NK-92 treated with Interleukin-12 subunit alpha and Interleukin-12 subunit beta, amount 100 ng/mL, for 24 hours (cell line): ENCODE measurements at places on chromosomes 5 and 9.

GRCh38 chr5:151148583-151148982 lies 9.0 kb downstream of the ANXA6 start:
- DNase-seq, result no peak

DNA sequence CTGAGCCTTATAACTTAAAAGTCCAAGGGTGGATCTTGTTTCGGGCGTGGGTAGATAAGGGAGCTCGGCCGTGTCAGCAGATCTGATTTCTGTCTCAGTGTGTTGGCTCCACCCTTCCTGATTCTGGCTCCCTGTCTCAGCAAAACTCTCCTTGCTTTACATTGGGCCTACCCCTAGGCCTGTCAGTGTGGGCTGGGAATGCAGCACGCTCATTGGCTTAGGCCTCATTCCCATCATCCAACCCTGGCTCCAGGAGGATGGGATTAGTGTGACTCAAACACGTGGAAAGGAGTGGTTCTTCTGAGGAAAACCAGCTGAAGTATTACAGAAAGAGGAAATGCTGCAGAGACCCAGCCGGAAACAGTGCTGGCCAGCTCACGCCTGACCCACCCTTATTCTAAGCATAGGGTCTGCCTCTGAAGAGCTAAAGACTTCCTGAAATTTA lies 59.9 kb downstream of the ZFAND5 start:
- DNase-seq, result no peak

GRCh38 chr9:121868626-121869025 lies 217.2 kb downstream of the DAB2IP start:
- no peak for DNase-seq

- DNase-seq, result no peak
Measured at GRCh38 chr9:99121604-99122003, 16.7 kb downstream of the TGFBR1 start.

GRCh38 chr5:169831331-169831730 lies 149.0 kb downstream of the INSYN2B start:
- DNase-seq, result no peak

- no peak for DNase-seq
Measured at GRCh38 chr5:52665559-52665958, 122.2 kb upstream of the ITGA1 start.

- DNase-seq, result no peak
Measured at GRCh38 chr5:156826150-156826549, 23.9 kb upstream of the PPP1R2B start.

DNA sequence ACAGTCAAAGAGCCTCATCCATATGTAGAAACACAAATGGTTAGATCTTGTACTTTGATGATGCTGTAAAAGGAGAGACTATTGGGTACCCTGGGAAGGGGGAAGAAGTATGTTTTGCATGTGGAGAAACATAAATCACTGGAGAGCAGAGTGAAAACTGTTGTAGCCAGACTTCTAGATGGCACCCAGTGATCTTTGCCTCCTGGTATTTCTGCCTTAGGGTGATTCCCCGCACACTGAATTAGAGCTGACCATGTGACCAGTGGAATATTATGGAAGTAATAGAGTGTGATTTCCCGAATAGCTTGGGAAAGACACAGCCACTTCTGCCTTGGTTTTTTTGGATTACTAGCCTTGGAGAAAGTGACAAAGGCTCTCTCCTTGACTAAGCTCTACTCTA lies 174.3 kb downstream of the LPAR1 start:
- no peak for DNase-seq

- DNase-seq, result no peak
Measured at GRCh38 chr9:128370367-128370751, 815 bp upstream of the URM1 start.
